ENCODE measurements at places on chromosomes 7 and 10.
A peak's percentile ranks its signal among the peaks of the same experiment; 100 is the strongest.

GRCh38 chr7:108716783-108717182 is 147.1 kb downstream of the DNAJB9 start:
- DNase-seq: peak; percentile 80

DNA sequence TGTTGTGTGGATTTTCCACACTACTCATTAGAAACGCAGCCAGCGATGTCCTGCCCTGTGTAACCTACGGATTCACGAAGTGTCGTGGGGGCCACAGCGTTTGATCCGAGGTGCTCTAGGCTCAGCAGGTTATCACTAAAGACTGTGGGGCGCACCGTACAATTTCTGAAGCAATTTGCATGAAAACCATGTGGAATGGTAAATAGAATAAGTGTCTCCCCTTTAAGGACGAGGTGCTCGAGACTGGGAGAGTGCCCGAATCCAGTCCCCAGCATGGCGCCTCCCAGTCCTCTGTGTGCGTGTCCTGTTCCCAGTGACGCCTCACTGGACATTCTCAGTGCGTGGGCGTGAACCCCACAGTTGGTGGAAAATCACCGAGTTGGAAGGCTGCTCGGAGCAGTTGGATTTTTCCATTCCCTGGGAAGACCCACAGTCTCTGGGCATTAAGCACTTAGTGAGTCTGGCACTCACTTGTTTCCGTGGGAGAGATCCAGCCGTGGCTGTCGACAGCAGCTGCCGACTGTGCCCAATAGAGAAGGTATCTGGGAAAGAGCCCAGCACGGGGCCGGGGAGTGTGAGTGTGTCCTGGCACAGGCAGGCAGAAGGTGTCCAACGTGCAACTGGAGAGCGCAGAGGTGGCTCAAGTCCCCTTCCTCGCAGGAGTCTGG is 37.0 kb downstream of the PFKP start:
- no peak for DNase-seq

DNA sequence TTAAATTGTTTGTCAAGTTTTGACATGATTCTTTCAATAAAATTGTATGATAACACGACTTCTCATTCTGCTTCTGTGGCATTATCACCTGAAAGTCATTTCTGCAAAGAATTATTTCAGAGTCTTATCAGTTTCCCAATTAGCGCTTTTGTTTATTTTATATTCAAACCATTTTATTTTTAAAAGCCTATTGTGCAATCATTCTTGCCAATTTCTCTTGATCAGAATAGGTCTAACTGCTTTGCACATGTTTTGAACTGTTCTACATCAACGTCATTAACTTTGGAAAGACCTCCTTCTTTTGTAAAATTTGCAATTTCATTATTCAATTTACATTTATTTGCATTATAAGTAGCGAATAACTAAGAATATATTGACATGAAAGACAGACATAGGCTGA is 758.1 kb downstream of the CNTNAP2 start:
- DNase-seq: no peak

DNA sequence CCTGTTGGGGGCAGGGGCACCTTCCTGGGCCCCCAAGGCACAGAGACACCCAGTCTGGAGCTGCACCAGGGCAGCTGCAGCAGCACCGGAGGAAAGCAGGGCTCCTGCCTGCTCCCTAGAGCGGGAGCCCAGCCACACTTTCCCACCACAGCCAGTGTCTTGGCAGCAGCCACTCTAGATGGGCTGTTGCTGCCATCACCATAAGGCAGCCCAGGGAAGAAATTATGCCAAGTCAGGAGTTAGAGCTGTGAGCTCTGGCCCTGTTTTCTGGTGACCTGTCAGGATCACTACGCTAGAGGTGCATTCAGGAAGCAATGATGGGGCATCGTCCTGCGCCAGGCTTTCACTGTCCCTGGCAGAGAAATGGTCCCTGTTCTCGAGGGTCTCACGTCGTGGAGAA is 38.0 kb upstream of the ZNRF2 start:
- DNase-seq: no peak

DNA sequence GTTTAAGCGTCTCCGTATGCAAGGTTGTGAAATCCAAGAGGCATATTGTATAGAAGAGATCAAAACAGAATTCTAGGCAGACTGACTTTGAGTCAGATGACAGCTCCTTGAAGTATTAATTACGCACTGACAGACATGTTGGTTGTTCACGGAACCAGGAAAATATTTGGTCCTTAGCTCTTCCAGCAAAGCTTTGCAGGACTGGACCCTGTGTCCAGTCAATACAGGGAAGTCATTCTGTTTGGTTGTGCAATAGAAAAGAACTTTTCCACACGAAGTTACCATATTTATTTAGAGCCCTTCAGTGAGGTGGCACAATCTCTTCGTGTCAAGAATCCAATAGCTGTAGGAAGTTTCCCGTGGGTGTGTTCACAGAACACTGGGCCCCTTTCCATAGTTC is 205.3 kb downstream of the ARHGAP21 start:
- DNase-seq: no peak

DNA sequence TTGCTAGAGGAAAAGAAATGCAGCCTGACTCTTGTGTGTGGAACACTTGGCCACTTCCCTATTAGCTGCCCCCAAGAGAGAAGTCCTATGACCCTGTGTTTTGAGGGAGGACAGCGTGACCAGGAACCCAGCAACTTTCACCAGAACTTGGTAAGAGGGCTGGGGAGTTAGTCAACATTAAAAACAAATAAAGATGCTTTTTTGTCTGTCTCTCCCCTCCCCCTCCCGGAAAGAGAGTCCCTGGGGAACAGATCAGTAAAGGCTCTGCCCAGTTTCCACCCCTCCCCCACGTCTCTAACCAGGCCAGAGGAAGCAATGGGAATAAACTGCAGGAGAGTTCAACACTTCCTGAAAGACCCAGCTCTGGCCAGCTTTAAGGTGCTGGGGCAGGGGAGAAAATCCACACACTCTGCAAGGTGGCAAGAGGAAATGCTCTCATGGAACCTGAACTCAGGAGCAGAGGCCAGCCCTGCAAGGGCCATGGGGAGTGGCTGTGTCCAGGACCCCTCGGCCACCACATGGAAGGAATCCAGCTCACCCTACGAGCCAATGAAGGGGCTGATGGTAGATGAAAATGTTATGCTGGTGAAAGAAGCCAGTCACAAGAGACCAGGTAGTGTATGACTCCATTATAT is 21.5 kb downstream of the SH3PXD2A start:
- DNase-seq: peak; percentile 53

- no peak for DNase-seq
These were observed 15.8 kb upstream of the TMEM236 start for GRCh38 chr10:17736223-17736622.

GRCh38 chr10:116055252-116055916 is 217.6 kb downstream of the GFRA1 start:
- peak; percentile 24 for DNase-seq

- no peak for DNase-seq
These were observed 9.4 kb downstream of the SH3PXD2A start for GRCh38 chr10:103845972-103846371.

- DNase-seq: no peak
These were observed 26.3 kb downstream of the PRKAG2 start for GRCh38 chr7:151850491-151851124.

- DNase-seq: no peak
These were observed 41.9 kb downstream of the DGKI start for GRCh38 chr7:137804836-137805235.

DNA sequence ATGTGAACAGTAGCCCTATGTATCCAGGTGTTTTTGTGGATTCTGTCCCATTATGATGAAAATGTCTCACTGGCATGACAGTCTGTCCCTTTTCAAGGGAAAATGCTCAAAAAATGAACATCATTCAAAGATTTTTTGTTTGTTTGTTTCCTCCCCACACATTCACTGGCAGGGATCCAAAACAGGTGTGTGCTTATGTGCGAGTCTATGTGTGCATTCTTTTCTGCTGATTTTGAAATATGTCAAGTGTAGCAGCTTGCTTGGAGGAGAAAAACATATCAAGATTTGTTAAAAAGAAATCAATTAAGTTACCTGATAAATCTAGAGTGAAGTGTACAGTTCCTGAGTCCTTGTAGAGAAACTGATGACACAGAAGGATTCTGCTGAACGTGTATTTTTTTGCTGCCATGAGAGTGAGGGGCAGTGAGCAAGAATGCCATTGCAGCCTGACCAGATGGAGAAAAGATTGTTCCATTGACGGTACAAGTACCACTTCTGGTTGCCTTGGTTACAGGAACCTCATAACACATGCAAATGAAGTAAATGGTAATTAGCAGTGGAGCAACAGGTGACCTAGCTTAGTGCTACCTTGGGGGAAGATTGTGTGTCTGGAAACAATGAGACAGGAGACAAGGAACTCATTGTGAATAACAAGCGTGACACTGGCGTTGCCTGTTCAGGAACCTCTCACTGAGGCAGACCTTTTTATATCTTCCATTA is 277.4 kb upstream of the PHYHIPL start:
- no peak for DNase-seq

GRCh38 chr10:45488365-45488764 is 114.3 kb downstream of the ALOX5 start:
- DNase-seq: no peak

- peak; percentile 50 for DNase-seq
These were observed 36.2 kb upstream of the CHST3 start for GRCh38 chr10:71927776-71928592.

- DNase-seq: no peak
These were observed 56.9 kb downstream of the SORBS1 start for GRCh38 chr10:95504246-95504691.

DNA sequence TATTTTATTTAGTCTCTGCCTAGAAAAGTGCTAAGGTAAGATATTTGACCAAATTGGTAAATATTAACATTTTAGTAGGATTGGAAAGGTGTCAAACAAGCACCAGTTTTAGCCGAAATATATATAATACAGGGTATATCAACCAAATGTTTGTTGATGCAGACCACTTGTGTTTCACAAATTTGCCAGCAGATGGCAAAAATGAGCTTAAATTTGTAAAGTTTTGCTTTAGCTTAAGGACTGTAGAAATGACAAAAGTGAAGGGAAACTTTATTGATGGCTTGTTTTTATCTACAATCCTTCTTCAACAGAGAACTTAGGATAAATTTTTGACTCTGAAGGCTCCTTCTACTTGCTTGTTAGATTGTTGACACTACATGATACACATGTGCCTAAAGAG is 4.8 kb upstream of the POLR1F start:
- DNase-seq: peak; percentile 53

DNA sequence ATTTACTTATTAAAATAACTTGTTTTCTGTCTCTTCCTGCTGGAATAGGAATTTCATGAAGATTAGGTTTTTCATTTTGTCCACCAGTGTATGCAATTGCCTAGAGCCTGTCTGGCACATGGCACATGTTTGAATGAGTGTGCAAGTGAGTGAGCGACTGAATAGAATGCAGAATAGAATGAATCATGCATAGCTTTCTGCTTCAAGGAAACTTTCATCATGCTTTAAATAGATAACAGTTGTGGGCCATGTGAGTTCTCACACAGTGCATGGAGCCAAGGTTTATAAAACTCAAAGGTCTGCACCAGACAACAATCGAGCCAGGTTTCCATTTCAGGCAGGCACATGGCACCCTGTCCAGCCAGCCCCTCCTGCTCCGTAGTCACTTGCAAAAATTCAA is 74.2 kb upstream of the HECW1 start:
- peak; percentile 96 for DNase-seq

DNA sequence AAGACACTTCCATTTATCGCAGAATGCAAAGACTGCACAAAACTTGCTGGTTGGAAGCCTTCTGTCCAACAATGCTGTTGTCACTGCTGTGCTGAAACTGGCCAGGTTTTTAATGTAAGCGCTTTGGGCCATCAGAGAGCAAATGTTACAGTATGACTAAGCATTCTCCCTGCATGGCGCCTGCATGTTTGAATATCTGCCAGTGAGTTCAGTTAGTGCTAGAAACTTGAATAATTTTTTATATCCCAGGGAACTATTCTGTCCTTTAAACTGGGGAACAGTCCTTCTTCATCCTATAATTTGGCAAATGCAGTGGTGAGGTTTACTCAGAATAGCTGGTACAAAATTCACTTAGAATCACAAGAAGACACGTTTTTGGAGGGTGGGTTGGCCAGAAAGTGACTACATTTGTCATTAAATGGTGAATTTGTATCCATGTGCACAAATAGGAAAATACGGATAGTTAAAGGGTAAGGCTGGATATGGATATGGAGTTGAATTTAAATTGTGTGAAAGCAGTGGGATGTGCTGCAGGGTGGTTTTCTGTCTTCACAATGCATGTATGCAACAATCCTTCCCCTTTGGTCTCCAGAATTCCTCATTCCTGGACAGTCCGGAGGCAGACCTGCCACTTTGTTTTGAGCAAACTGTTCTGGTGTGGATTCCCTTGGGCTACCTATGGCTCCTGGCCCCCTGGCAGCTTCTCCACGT is 1.7 kb downstream of the ABCC2 start:
- DNase-seq: peak; percentile 92

DNA sequence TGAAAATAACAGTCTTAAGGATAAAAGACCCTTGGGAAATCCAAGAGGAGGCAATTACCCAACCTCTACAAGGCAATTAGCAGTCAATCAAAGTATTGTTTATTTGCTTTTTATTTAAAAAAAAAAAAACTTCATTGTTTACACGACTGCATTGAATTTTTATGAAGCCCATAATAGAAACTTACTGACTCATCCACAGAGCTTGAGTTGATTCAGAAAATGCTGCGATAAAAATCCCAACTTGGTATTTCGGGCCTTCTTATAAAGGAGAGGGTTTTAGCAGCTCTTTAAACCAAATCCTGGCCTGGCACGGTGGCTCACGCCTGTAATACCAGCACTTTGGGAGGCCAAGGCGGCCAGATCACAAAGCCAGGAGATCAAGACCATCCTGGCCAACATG is 69.2 kb upstream of the PALS2 start:
- no peak for DNase-seq

GRCh38 chr10:121317374-121317773 is 280.9 kb downstream of the FGFR2 start:
- no peak for DNase-seq
